ENCODE measurements at places on chromosomes 13 and 19. TPM values are rescaled to one million over a fixed set of nuclear protein-coding genes. Genes with fewer than 3 reads are reported as not detected.

Gene PIP5K1C
- 15.8 TPM for total RNA-seq

- no peaks in the 10 kb centered on the region for H3K36me3 ChIP-seq
- no peak overlapping the region for H3K27ac ChIP-seq
- H3K4me3 ChIP-seq: no peak overlapping the region
- DNase-seq: no peak
Observed at GRCh38 chr13:70183041-70183440, 74.8 kb upstream of the KLHL1 start.

GRCh38 chr13:23915308-23915707, 18.0 kb upstream of the C1QTNF9B start:
- H3K27me3 ChIP-seq: peaks cover 64% of the 10 kb centered on the region
- no peak overlapping the region for H3K4me3 ChIP-seq
- no peak overlapping the region for H3K27ac ChIP-seq
- peaks cover 6% of the 10 kb centered on the region for H3K4me1 ChIP-seq
- peak; percentile 25 for DNase-seq

DNA sequence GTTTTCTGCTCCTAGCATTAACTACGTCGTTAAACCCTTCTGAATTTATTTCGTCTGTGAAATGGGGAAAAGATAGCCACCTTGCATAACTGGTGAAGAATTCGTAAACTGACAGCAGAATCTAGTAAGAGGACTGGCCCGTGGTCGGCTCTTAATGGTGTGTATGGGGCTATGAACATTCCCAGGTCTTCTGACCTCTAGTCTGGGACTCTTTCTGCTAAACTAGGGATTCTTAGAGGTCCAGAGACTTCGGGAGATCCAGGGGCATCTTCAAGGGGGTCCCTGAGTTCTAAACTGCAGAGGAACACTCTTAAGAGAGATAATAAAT, 231.1 kb upstream of the SERP2 start:
- H3K36me3 ChIP-seq: no peaks in the 10 kb centered on the region
- H3K4me1 ChIP-seq: peaks cover 14% of the 10 kb centered on the region
- DNase-seq: no peak
- H3K27ac ChIP-seq: peak overlapping the region; percentile 100
- H3K27me3 ChIP-seq: no peaks in the 10 kb centered on the region

Gene F2RL3
- not detected for total RNA-seq

GRCh38 chr13:64078480-64078936, 2662.9 kb upstream of the PCDH20 start:
- no peak for DNase-seq
- H3K27me3 ChIP-seq: no peaks in the 10 kb centered on the region
- no peak overlapping the region for H3K27ac ChIP-seq
- H3K36me3 ChIP-seq: no peaks in the 10 kb centered on the region
- H3K4me3 ChIP-seq: no peak overlapping the region
- H3K4me1 ChIP-seq: no peaks in the 10 kb centered on the region

DNA sequence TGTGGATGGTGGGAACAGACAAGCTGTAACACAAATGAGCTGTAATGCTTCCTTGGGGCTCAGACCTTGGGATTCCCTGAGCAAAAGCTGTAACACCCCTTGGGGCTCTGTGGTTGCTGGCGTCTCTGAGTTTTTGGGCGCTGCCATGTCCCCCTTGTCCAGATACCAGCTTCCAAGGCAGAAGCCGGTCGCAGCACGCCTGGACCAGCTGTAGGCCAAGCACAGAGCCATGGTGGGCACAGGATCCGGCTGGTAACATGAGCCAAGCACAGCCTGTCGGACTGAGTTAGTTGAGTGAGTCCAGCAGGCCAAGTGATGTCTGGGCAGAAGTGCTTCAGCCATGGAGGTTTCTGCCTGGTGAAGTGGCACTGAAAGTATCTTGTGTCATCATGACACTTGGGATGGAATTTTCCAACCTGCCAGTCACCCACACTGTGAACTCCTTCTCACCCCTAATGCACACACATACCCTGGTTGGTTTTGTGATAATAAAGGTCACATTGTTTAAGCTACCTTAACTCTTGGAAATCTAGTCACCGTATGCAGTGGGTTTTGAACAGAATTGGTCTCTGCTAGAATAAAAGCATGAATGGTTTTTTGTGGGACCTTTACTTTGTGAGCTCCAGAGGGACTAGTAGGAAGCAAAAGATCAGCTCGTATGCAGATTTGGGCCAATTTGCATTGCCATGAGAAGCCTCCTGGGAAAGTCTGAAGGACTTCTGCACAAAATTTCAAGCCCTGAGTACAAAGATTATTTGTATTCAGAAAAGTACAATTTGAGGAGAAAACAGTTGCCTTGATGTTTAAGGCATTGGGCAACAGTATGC, 7.0 kb upstream of the ZNF17 start:
- peaks cover 6% of the 10 kb centered on the region for H3K4me1 ChIP-seq
- no peak overlapping the region for H3K27ac ChIP-seq
- no peak for DNase-seq
- H3K36me3 ChIP-seq: peaks cover 22% of the 10 kb centered on the region

DNA sequence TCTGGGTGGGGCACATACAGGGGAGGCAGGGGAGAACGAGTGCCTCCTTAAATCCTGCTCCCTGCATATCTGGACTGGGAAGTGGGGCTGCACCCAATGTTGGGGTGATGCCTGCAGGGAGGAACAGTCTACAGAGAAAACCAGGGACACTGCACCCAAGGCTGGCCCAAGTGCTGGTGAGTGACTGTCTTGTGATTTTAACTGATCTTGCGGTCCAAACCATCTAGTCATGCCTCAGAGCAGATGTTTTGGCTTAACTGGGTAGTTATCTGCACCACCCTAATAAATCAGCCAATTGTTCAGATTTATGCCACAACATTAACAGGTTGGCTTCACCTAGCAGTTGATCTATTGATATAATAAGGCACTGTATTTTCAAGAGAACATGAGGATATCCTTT, 219.2 kb upstream of the IRS2 start:
- H3K27me3 ChIP-seq: no peaks in the 10 kb centered on the region
- DNase-seq: no peak
- H3K36me3 ChIP-seq: no peaks in the 10 kb centered on the region
- peak overlapping the region; percentile 42 for H3K27ac ChIP-seq
- H3K4me1 ChIP-seq: peaks cover 34% of the 10 kb centered on the region

GRCh38 chr13:94993616-94994015, 281.3 kb upstream of the SOX21 start:
- no peaks in the 10 kb centered on the region for H3K4me1 ChIP-seq
- peaks cover 13% of the 10 kb centered on the region for H3K27me3 ChIP-seq
- no peak overlapping the region for H3K27ac ChIP-seq
- H3K4me3 ChIP-seq: no peak overlapping the region

DNA sequence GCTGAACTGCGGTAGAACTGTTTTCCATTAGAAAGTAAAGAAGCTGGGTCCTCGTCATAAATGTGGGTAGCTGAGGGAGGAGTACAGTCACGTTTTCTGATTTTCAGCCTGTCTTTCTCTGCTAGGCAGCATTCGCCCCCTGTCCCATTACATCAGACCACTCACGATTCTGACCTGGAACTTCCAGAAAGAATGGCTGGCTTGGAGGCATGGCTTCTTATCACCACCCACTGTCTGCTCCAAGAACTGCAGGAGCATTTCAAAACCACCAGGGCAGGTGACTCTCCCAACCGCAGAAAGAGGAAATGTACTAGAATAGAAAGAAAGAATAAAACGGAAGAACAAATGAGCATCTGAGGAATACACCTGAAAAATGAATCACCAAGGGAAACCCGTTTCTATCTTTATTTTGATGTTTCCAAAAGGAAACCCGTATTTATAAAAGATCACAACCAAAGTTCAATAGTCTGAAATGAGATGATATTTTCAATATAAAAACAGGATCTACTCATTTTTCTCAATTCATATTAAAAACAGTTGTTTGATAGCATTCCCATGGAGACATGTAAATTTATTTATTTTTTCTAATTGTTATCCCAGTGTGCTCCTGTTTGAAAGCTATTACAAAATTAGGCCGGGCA, 22.1 kb upstream of the POMP start:
- H3K36me3 ChIP-seq: no peaks in the 10 kb centered on the region
- no peak overlapping the region for H3K4me3 ChIP-seq
- no peak overlapping the region for H3K27ac ChIP-seq
- H3K27me3 ChIP-seq: peaks cover 9% of the 10 kb centered on the region
- peaks cover 5% of the 10 kb centered on the region for H3K4me1 ChIP-seq

DNA sequence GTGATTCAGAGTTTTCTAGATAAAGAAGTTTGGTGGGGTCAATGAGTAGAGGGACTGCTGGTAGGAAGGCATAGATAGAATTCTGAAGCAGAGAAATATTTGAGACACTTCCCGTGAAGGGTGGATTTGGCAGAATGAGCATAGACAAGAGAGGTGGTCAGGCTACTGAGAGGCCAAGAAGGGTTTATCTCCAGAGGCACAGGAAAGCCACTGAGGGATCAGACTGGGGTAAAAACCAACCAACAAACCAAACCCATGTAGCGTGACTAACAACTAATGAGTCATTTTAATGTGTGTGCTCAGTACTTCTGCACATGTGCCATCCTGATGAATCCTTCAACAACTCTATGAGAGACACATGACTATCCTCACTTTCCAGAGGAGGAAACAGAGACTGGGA, 60.0 kb upstream of the SERP2 start:
- peak overlapping the region; percentile 93 for H3K27ac ChIP-seq
- peaks cover 5% of the 10 kb centered on the region for H3K36me3 ChIP-seq
- DNase-seq: peak; percentile 92
- H3K4me3 ChIP-seq: peak overlapping the region; percentile 22

GRCh38 chr13:113845723-113846635, 17.9 kb downstream of the GAS6 start:
- no peak for DNase-seq
- no peak overlapping the region for H3K27ac ChIP-seq
- peaks cover 29% of the 10 kb centered on the region for H3K36me3 ChIP-seq
- H3K4me3 ChIP-seq: no peak overlapping the region
- no peaks in the 10 kb centered on the region for H3K27me3 ChIP-seq
- H3K4me1 ChIP-seq: peaks cover 25% of the 10 kb centered on the region

DNA sequence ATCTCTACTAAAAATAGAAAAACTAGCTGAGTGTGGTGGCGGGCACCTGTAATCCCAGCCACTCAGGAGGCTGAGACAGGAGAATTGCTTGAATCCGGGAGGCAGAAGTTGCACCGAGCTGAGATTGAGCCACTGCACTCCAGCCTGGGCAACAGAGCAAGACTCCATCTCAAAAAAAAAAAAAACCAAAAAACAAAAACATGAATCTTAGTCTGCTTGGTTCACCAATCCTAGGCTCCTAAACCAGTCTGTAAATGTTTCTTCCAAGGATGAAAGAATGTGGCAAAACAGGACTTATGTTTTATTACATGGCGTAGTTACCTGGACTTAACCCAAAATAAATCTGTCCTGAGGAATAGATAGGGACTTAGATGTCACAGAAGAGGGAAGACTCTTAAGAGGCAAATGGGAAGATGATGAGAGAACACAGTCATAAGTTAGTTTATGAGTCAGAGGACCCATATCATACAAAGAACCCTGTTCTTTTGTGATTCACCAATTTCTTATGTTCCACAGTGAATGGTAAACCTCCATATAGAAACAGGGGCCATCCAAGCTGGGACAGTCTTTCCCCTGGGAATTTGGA, 6.9 kb upstream of the FBXL3 start:
- no peak overlapping the region for H3K4me3 ChIP-seq
- H3K4me1 ChIP-seq: no peaks in the 10 kb centered on the region
- H3K27me3 ChIP-seq: no peaks in the 10 kb centered on the region
- no peaks in the 10 kb centered on the region for H3K36me3 ChIP-seq
- no peak overlapping the region for H3K27ac ChIP-seq
- DNase-seq: no peak

DNA sequence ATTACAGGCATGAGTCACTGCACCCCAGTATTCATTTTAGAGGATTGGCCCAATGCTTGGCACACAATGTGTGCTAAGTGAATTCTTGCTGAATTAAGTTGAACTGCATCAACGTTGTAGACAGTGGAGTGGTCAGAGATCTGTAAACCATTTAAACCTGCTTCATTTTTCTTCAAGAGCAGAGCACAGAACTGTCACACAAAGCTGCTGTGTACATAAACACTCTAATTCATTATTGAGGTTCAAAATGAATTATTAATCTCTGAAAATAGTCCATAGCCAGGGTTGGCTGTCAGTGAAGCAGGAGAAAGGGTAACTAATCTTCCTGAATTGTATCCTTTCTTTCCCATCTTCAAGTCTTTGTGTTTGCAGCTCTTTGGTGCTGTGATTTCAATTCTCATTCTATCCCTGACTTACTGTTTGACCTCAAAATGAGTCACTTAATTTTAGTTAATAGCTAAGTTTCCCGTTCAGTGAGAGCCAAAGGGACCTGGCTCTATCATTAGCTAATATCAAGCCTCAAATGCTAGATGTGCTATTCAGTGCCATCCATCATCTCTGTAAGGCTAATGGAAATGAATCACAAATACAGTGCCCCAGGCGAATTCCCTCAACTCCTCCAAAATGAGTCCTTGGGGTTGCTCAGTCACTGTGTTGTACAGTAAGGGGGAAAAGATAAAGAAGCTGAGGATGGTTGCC, 77.0 kb upstream of the TSC22D1 start:
- DNase-seq: no peak
- no peaks in the 10 kb centered on the region for H3K4me1 ChIP-seq
- no peak overlapping the region for H3K4me3 ChIP-seq
- no peak overlapping the region for H3K27ac ChIP-seq

Gene CGB2
- not detected for total RNA-seq

Gene SCAF1
- 81.3 TPM for total RNA-seq

DNA sequence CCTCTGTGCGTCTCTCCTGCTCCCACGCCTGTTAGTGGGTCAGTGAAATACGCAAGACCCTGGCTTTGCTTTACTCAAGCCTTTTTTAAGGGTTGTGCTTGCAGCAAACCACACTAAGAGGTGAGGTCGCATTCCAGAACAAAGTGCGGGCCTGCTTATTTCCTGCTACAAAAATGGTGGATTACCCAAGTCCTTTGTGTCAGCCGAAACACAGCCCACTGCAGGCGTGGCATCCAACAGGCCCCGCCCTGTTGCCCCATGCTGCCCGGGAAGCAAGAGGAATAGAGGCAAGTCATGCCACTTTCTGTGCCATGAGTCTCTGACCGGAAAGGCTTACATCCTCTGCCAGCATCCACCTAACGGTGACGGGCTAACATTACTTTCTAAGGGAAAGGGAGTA, 7.7 kb upstream of the IRS2 start:
- no peak for DNase-seq
- peaks cover 23% of the 10 kb centered on the region for H3K4me1 ChIP-seq
- no peak overlapping the region for H3K4me3 ChIP-seq
- H3K27me3 ChIP-seq: no peaks in the 10 kb centered on the region
- no peak overlapping the region for H3K27ac ChIP-seq
- no peaks in the 10 kb centered on the region for H3K36me3 ChIP-seq

GRCh38 chr13:91280801-91281200, 66.7 kb upstream of the MIR17HG start:
- peaks cover 75% of the 10 kb centered on the region for H3K27me3 ChIP-seq
- H3K4me3 ChIP-seq: no peak overlapping the region
- no peaks in the 10 kb centered on the region for H3K36me3 ChIP-seq
- H3K27ac ChIP-seq: no peak overlapping the region

Gene PBX4
- total RNA-seq: not detected

Gene OR7A5
- not detected for total RNA-seq

Gene SARS2
- 23.6 TPM for total RNA-seq

GRCh38 chr13:42011601-42012350, 36.7 kb upstream of the DGKH start:
- no peaks in the 10 kb centered on the region for H3K27me3 ChIP-seq
- peak; percentile 27 for DNase-seq
- H3K4me1 ChIP-seq: peaks cover 6% of the 10 kb centered on the region
- H3K27ac ChIP-seq: no peak overlapping the region
- H3K4me3 ChIP-seq: no peak overlapping the region

Data from MCF 10A (cell line).